ENCODE measurements at places on chromosomes 2 and 18. TPM values are rescaled to one million over a fixed set of nuclear protein-coding genes. Genes with fewer than 3 reads are reported as not detected.

- no peak overlapping the region for H3K4me3 ChIP-seq
- no peak overlapping the region for H3K27ac ChIP-seq
- H3K27me3 ChIP-seq = no peaks in the 10 kb centered on the region
Observed at GRCh38 chr2:101405351-101405899, 18.1 kb upstream of the CREG2 start.

The SPEG gene
- polyA plus RNA-seq = 18.8 TPM

- no peaks in the 10 kb centered on the region for H3K27me3 ChIP-seq
- no peaks in the 10 kb centered on the region for H3K36me3 ChIP-seq
- no peak overlapping the region for H3K4me3 ChIP-seq
- no peak for DNase-seq
Observed at GRCh38 chr2:127228102-127228501, 8.0 kb upstream of the CYP27C1 start.

The TLX2 gene
- polyA plus RNA-seq = not detected

DNA sequence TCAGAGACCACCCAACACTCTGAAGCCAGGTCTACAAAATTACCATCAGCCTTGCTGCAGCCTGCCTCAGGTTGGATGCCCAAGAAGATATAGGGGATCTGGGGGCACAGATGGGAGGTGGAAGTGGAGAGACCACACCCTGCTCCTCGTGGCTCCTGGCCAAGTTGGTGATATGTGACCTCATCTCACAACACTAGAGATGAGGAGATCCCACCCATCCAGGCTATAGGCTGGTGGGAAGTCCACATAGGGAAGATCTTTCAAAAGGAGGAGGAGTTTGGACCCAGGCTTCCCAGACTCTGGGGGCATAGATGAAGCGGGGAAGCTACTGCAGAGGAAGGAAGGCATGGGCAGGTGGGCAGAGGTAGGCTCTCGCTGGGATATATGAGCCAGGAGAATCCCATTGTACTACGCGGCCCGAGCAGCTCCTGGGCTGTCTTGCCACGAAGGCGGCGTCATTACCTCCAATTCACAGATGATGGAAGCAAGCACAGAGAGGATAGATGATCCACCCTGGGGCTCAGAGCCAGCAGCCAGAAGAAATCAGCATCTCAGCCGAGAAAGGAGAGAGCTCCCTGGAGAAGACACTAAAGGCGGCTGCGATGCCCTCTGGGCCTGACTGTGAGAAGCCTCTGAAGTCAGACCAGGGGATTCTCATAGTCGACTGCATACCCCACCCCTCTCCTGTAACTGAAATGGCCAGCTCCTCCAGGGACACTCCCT is 96.0 kb downstream of the RHOB start:
- H3K4me1 ChIP-seq = peaks cover 28% of the 10 kb centered on the region
- peaks cover 3% of the 10 kb centered on the region for H3K27me3 ChIP-seq
- DNase-seq = no peak
- no peak overlapping the region for H3K27ac ChIP-seq

The CDH7 gene
- not detected for polyA plus RNA-seq

The C18orf54 gene
- polyA plus RNA-seq = 5.1 TPM

The NMUR1 gene
- not detected for polyA plus RNA-seq

- DNase-seq = no peak
- no peak overlapping the region for H3K4me3 ChIP-seq
- H3K27me3 ChIP-seq = peaks cover 11% of the 10 kb centered on the region
Observed at GRCh38 chr2:86304416-86304815, 33.0 kb downstream of the REEP1 start.

GRCh38 chr2:183495589-183496267 is 371.5 kb downstream of the NUP35 start:
- no peak overlapping the region for H3K4me3 ChIP-seq
- DNase-seq = no peak
- no peaks in the 10 kb centered on the region for H3K4me1 ChIP-seq
- H3K27me3 ChIP-seq = no peaks in the 10 kb centered on the region
- no peak overlapping the region for H3K27ac ChIP-seq

DNA sequence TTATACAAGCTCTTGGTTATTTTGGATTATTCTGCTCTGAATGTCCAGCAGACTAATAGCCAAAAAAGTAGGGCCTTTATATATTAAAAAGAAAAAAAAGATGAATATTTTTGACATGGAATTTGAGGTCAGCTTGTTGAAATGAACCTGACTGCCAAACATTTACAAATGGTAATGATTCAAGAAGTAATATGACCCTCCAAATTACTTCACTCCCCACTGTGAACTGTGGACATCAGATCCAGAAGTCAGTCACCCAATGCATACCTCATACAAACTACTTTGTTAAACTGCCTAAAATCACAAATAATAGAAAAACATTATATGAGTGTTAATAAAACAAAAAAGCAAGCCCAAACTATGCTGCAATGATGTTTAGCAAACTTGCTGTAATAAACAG is 10.0 kb downstream of the EPG5 start:
- H3K27me3 ChIP-seq = no peaks in the 10 kb centered on the region
- H3K4me1 ChIP-seq = peaks cover 38% of the 10 kb centered on the region
- no peak overlapping the region for H3K27ac ChIP-seq
- no peak overlapping the region for H3K4me3 ChIP-seq

The UGP2 gene
- 168 TPM for polyA plus RNA-seq
